ENCODE measurements at places on chromosomes 6 and 20.

DNA sequence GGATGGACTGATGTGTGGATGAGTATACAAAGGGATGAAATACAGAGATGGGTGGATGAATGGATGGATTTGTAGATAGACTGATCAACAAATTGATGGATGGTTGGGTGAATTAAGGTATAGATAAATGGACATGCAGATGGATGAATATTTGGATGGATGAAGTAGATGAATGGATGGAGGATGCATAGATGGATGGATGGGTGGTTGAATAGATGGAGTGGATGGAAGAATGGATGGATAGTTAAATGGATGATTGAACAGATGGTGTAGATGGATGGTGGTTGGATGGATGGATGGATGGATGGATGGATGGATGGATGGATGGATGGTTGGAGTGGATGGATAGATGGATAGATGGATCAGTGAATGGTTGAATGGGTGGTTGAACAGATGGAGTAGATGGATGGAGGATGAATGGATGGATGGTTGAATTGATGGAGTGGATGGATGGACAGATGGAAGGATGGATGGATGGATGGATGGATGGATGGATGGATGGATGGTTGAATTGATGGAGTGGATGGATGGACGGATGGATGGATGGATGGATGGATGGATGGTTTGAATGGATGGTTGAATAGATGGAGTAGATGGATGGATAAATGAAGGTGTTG, 15.0 kb downstream of the SLC2A10 start:
- no peak for DNase-seq

DNA sequence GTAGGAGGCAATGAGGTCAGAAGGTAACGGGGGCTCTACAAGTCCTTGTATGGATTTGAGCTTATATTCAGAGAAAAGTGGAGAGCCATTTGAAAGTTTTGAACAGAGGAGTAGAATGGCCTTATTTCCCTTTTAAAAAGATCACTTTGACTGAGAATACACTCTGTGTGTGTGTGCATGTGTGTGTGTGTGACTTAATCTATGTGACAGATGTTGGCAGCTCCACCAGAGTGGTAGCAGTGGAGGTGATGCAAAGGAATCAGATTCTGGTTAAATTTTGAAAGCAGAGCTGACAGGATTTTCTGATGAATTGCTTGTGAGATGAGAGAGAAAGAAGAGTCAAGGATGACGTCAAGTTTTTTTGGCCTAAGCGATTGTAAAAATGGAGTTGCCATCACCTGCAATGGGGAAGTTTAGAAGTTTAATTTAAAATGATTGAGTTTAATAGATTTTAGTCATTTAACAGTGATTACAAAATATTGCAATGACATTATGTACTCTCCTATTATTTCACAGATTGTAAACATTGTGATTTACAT, 172.2 kb upstream of the HEY2 start:
- DNase-seq, result no peak

DNA sequence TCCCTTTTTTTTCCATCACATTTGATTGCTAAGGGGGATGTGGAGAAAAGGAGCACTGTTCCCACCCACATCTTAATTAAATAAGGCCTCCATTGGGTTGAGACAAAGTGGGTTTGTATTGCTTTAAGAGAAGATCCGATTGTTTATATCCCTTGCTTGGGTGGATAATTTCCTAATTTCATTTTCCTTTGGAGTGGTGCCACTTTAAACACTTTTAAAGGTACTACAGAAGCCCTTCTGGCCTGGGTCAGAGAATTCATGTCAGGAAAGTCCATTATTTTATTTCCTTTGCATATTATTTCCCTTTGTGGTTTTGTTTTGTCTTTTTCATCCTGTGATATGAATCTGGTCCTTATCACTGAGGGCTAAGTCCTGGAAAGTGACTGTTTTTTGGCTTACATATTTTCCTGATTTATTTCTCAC, 56.9 kb downstream of the PHACTR2 start:
- no peak for DNase-seq

GRCh38 chr20:12179692-12180091, 262.0 kb downstream of the BTBD3 start:
- no peak for DNase-seq

DNA sequence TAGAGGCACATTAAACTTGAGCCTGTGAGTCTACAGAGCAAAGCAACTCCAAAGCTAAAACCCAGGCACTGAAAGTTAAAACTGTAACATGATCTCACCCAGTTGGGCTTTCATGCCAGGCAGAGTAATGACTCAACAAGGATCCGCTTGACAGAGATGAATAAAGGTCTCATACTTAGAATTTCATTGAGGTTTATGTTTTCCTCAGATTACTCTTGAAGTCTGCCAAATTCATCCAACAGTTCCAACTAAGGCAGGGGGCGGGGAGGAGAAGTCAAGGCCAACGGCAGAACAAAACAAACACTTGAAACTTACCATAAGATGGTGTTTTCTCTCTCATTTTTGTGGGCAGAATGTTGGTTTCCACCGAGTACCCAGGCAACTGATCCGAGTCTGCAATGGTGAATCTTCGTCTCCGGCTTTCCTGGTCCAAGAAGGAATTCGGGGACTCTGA, 54.0 kb upstream of the IPCEF1 start:
- DNase-seq, result no peak
